ENCODE measurements at places on chromosomes 2 and 18. TPM values are rescaled to one million over a fixed set of nuclear protein-coding genes. Genes with fewer than 3 reads are reported as not detected.

DNA sequence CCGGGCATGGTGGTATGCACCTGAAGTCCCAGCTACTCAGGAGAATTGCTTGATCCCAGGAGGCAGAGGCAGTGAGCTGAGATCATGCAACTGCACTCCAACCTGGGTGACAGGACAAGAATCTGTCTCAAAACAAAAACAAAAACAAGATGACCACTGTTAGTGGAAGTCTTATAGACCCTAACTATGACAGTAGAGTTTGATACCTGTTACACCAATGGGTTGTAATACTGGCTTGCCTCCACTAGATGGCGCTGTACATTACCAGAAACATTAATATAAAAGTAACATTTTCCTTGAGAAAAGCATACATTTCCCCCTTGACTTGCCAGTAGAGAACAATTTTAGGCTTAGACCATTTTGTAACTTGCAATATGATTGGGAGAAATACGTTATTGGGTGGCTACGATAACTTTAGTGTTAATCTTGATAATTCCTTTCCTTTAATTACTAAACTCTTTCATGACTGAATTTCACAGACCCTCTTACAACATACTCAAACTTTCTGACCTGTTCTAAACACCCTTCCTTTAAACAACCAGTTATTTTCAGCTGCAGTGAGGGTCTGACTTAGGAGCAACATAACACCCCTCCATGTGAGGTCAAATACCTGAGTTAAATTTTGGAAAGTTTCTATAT, 19.5 kb downstream of the SLC25A52 start:
- no peak for DNase-seq
- no peaks in the 10 kb centered on the region for H3K27me3 ChIP-seq
- H3K4me1 ChIP-seq: no peaks in the 10 kb centered on the region
- H3K27ac ChIP-seq: no peak overlapping the region

Gene EFEMP1
- total RNA-seq: 42.8 TPM

Gene MOB1A
- total RNA-seq: 177 TPM

Gene EPB41L5
- total RNA-seq: 9.8 TPM

Gene OR6B3
- total RNA-seq: not detected

DNA sequence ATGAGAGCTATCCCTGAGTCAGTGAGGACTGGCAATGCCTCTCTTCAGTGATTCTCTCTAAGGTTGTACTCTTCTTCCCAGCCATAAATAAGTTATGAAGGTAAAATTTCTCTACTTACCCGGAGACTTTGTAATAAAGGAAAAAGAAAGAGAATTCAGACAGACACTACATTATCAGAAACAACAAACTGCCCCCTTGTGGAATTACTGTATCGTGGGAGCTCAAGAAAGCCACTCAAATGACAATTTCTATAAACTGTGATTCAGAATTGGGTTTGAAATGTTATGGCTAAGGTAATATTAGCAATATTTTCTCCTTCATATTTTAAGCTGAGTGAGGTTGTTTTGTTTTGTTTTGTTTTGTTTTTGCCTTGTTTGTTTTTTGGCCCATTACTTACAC, 155.8 kb upstream of the TANK start:
- H3K36me3 ChIP-seq: no peaks in the 10 kb centered on the region
- no peaks in the 10 kb centered on the region for H3K4me1 ChIP-seq
- no peak overlapping the region for H3K4me3 ChIP-seq
- DNase-seq: no peak
- H3K27me3 ChIP-seq: no peaks in the 10 kb centered on the region

DNA sequence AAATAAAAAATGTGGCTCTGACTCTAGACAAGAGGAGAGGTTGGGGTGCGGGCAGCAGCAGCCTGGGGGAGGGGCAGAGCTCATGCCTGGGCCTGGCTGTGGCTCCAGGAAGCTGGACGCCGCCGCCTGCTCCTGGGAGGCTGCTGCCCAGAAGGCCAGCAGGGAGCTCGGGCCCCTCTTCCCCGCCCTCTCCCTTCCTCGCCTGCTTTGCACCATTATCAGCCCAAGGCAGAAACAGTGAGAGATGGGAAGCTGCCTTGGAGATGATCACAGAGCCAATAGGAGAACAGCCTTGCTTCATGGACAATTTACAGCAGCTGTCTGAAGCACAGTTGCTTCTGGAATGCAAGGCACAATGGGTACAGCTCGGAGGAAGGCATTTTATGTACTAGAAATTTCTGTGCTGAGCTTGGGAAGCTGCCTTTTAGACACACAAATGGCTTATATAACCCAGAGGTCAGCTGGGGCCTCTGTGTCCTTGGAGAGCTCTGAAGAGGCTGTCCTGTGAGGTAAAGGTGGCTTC, 55.3 kb upstream of the AFF3 start:
- DNase-seq: no peak
- no peak overlapping the region for H3K27ac ChIP-seq
- no peaks in the 10 kb centered on the region for H3K4me1 ChIP-seq

Gene AQP12B
- total RNA-seq: not detected

Gene CDH20
- not detected for total RNA-seq

- H3K27me3 ChIP-seq: no peaks in the 10 kb centered on the region
- H3K27ac ChIP-seq: no peak overlapping the region
- no peak for DNase-seq
- H3K4me3 ChIP-seq: no peak overlapping the region
- H3K4me1 ChIP-seq: no peaks in the 10 kb centered on the region
- no peaks in the 10 kb centered on the region for H3K36me3 ChIP-seq
Observed at GRCh38 chr18:4319738-4320677, 135.1 kb downstream of the DLGAP1 start.

DNA sequence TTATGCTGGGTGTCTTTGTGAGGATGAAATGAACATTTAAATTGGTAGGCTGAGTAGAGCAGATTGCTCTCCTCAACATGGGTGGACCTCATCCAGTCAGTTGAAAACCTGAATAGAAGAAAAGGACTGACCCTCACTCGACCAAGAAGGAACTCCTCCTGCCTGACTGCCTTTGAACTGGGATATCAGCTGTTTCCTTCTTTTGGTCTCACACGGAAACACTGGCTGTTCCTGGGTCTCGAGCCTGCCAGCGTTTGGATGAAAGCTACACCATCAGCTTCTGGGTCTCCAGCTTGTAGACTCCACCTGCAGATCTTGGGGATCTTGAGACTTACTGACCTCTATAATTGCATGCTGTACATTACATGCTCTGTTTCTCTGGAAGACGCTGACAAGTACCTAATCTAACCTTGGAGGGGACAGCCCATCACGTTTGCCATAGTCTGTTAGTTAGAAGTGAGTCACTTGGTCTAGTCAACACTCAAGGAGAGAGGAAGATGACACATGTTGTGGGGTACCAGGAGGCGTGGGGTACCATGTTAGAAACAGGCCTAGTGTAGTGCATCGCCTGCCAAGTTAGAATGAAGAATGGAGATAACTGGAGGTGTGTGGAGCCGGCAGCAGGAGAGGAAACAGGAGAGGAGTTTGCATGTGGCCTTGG, 267.0 kb downstream of the MREG start:
- DNase-seq: no peak
- no peak overlapping the region for H3K27ac ChIP-seq
- H3K4me3 ChIP-seq: no peak overlapping the region

Gene YWHAQ
- 118 TPM for total RNA-seq

GRCh38 chr2:207403141-207403540, 126.6 kb upstream of the CREB1 start:
- H3K27ac ChIP-seq: no peak overlapping the region
- H3K4me3 ChIP-seq: no peak overlapping the region
- no peaks in the 10 kb centered on the region for H3K4me1 ChIP-seq
- no peaks in the 10 kb centered on the region for H3K27me3 ChIP-seq
- no peak for DNase-seq

DNA sequence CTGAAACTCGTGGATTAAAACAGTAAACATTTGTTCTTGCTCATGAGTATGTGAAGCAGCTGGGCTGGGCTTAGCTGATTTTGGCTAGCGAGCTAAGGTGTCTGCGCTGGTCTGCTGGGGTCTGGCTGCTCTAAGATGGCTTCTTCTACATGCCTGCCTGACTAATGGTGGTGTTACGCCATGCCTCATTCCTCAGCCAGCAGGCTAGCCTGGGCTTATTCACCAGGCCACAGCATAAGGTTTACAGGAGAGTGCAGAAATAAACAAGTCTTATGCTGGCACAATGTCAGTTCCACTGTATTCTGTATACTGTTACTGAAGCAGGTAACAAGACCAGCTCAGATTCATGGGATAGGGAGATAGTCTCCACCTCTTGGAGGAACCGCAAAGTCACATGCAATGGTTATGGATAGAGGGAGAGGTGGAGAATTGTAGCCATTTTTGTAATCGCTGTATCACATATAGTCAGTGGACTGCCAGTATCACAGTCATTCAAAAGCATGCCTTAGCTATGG, 80.0 kb downstream of the RHBDD1 start:
- no peaks in the 10 kb centered on the region for H3K4me1 ChIP-seq
- H3K27me3 ChIP-seq: no peaks in the 10 kb centered on the region
- peaks cover 22% of the 10 kb centered on the region for H3K36me3 ChIP-seq
- no peak overlapping the region for H3K27ac ChIP-seq
- H3K4me3 ChIP-seq: no peak overlapping the region
- DNase-seq: no peak

Gene ANO7
- total RNA-seq: 3.0 TPM

DNA sequence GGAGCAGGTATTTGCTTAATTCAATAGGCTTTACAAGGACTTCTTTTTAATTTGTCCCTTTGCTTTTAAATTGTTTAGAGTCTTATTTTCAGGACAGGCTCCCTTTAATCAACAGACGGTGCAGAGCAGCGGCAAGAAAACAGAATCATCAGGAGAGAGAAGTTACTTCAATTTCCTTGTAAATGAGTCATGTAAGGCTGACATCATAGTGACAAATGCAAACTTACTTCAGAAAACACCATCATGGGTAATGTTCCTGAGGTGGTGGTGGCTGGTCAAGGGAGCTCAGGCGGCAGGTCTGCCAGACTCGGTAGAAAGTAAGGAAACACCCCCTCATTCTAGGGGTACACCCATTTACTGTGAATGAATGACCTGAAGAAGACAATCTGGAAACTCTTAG, 395.1 kb downstream of the FBXO15 start:
- no peaks in the 10 kb centered on the region for H3K27me3 ChIP-seq
- H3K4me1 ChIP-seq: no peaks in the 10 kb centered on the region
- no peak overlapping the region for H3K27ac ChIP-seq
- no peak for DNase-seq

- H3K27ac ChIP-seq: no peak overlapping the region
- no peak for DNase-seq
- H3K27me3 ChIP-seq: no peaks in the 10 kb centered on the region
- peaks cover 46% of the 10 kb centered on the region for H3K4me1 ChIP-seq
Observed at GRCh38 chr2:64631771-64632170, 21.9 kb downstream of the SERTAD2 start.

- peak; percentile 58 for DNase-seq
- no peaks in the 10 kb centered on the region for H3K36me3 ChIP-seq
- no peaks in the 10 kb centered on the region for H3K4me1 ChIP-seq
- no peak overlapping the region for H3K27ac ChIP-seq
- H3K4me3 ChIP-seq: no peak overlapping the region
Observed at GRCh38 chr2:1623906-1624445, 120.3 kb downstream of the PXDN start.

- H3K4me1 ChIP-seq: peaks cover 17% of the 10 kb centered on the region
- no peaks in the 10 kb centered on the region for H3K27me3 ChIP-seq
- no peak overlapping the region for H3K4me3 ChIP-seq
- peaks cover 29% of the 10 kb centered on the region for H3K36me3 ChIP-seq
- no peak overlapping the region for H3K27ac ChIP-seq
- DNase-seq: no peak
Observed at GRCh38 chr2:55415300-55415699, 4.4 kb downstream of the CCDC88A start.

- H3K27me3 ChIP-seq: peaks cover 3% of the 10 kb centered on the region
- no peak overlapping the region for H3K4me3 ChIP-seq
- no peak overlapping the region for H3K27ac ChIP-seq
- peaks cover 8% of the 10 kb centered on the region for H3K4me1 ChIP-seq
Observed at GRCh38 chr2:21047141-21048009, 3.5 kb upstream of the APOB start.

GRCh38 chr2:119085613-119086012, 72.9 kb downstream of the C1QL2 start:
- DNase-seq: no peak
- H3K36me3 ChIP-seq: no peaks in the 10 kb centered on the region
- no peak overlapping the region for H3K27ac ChIP-seq
- H3K4me1 ChIP-seq: no peaks in the 10 kb centered on the region
- peaks cover 7% of the 10 kb centered on the region for H3K27me3 ChIP-seq
- H3K4me3 ChIP-seq: no peak overlapping the region

Gene PKDCC
- 73.5 TPM for total RNA-seq

- no peak for DNase-seq
- H3K27me3 ChIP-seq: no peaks in the 10 kb centered on the region
- H3K4me1 ChIP-seq: no peaks in the 10 kb centered on the region
- no peak overlapping the region for H3K4me3 ChIP-seq
- peaks cover 100% of the 10 kb centered on the region for H3K36me3 ChIP-seq
Observed at GRCh38 chr2:179963626-179964025, 43.5 kb downstream of the CWC22 start.

GRCh38 chr2:238369591-238370040, 49.3 kb downstream of the TRAF3IP1 start:
- no peak overlapping the region for H3K27ac ChIP-seq
- no peak for DNase-seq
- H3K4me3 ChIP-seq: no peak overlapping the region
- no peaks in the 10 kb centered on the region for H3K27me3 ChIP-seq
- peaks cover 10% of the 10 kb centered on the region for H3K4me1 ChIP-seq
- no peaks in the 10 kb centered on the region for H3K36me3 ChIP-seq

Gene ABCB11
- total RNA-seq: not detected

Gene C2orf80
- not detected for total RNA-seq

DNA sequence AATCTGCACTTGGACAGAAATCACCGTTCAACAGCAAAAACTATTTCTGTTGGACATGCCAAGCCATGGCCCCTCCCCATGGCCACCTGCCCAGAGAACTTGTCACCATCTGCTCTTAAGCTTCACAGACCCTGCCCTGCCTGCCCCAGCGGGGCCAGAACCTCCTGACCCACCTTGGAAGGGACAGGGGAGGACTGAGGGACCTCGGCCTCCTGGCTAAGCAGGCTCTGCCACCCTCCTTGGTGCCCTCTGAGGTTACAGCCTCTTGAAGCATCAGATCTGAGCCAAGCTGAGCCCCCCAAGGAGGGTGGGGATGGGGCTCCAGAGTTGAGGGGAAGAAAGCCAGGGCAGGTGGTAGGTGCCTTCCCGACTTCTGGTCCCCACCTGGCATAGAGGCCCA, 6.5 kb downstream of the TEX261 start:
- peaks cover 13% of the 10 kb centered on the region for H3K4me1 ChIP-seq
- DNase-seq: peak; percentile 62
- H3K36me3 ChIP-seq: peaks cover 72% of the 10 kb centered on the region

Gene AQP4
- 0.98 TPM for total RNA-seq

DNA sequence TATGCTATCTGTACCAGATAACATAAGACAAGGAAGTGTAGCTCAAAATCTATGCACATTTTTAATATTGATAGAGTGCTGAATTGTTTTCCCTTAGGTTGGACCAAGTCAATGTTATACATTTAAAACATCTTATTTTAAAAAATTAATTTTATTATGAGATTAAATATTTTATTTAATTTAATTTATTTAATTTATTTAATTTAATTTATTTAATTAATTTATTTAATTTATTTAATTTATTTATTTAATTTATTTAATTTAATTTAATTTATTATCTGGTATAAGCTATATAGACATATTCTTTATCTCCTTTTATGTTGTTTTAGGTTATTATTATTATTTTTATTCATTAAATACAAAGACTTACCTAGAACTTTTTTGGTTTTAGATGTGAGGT, 551.7 kb upstream of the LRRTM1 start:
- no peak overlapping the region for H3K27ac ChIP-seq
- no peak for DNase-seq
- H3K4me1 ChIP-seq: no peaks in the 10 kb centered on the region
- H3K36me3 ChIP-seq: no peaks in the 10 kb centered on the region
- no peaks in the 10 kb centered on the region for H3K27me3 ChIP-seq
- H3K4me3 ChIP-seq: no peak overlapping the region

Gene DIPK1C
- not detected for total RNA-seq

Gene ZAP70
- total RNA-seq: 53.4 TPM
